CD4-positive, CD25-positive, alpha-beta regulatory T cell (primary cell): ENCODE measurements at places on chromosomes 7 and 10.

DNA sequence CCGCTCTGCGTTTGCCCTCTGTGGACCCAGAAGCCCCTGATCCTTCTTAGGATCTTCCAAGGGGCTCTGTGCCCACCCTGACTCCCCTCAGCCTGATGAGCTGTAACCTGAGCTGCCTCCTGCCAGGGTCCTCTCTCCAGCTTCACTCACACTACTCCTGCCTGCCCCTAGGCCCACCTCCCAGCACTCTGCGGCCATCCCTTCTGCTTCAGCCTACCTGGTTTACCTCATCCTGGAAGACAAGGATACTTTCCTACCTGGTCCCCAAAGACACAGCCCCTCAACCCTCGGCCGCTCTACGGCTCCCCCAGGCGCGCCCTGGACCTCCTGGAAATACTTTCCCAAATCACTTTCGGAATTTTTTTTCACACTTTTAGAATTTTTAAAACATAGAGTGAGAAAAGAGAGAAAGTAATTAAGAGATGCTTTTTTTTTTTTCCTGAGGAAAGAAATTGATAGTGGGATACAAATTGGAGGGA lies 6.4 kb upstream of the ZNF862 start:
- H3K36me3 ChIP-seq = no peaks in the 10 kb centered on the region
- no peaks in the 10 kb centered on the region for H3K27me3 ChIP-seq
- H3K4me3 ChIP-seq = no peak overlapping the region
- no peak for DNase-seq

DNA sequence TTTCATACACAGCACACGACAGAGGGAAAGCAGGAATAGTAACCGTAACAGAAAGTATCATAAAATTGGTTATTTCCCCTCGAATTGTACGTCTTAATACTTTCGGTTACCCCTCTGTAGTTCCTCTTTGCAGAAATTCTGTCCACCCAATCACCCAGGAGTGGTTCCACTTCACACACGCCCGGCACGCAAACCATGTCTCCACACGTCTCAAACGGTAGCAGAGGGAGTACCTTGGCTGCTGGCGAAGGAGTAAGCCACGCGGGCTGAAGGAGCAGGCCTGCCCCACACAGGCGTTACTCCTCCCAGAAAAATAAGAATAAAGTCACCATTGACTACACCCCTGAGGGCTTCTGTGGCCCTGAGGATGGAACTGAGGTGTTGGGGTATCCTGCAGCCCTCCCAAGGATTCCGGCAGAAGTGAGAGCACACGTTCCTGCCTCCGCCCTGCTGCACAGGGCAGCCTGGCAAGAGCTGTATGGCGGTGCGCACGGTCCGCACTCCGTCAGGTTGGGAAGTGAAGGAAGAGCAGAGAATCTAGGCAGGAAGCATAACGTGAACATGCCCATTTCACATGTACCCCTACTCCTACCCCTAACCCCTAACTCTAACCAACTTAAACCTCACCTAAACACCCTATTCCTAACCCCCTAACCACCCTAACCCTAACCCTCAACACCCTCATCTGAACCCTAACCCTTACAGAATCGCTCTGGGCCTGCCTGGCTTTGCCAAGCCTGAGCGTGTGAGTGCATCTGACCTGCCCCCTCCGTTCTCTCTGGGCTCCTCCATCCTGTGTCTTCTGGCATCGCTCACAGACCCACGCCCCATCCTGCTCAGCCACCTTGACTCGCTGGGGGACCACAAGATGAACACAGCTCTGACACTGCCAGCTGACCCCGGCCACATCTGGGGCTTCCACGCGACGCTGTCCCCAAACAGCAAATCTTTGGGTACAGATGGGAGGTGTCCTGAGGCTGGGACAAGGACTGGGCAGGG lies 18.2 kb downstream of the GPR146 start:
- no peak for DNase-seq
- H3K27me3 ChIP-seq = no peaks in the 10 kb centered on the region
- peaks cover 15% of the 10 kb centered on the region for H3K4me1 ChIP-seq
- no peak overlapping the region for H3K4me3 ChIP-seq
- H3K27ac ChIP-seq = no peak overlapping the region
- no peaks in the 10 kb centered on the region for H3K36me3 ChIP-seq

- no peaks in the 10 kb centered on the region for H3K4me1 ChIP-seq
- no peaks in the 10 kb centered on the region for H3K27me3 ChIP-seq
- H3K27ac ChIP-seq = no peak overlapping the region
These were observed 294.4 kb upstream of the DKK1 start for GRCh38 chr10:52019656-52020055.

- H3K4me1 ChIP-seq = peaks cover 8% of the 10 kb centered on the region
- DNase-seq = no peak
- H3K4me3 ChIP-seq = no peak overlapping the region
- H3K27me3 ChIP-seq = no peaks in the 10 kb centered on the region
- no peaks in the 10 kb centered on the region for H3K36me3 ChIP-seq
These were observed 65.4 kb upstream of the MXI1 start for GRCh38 chr10:110141871-110142635.

GRCh38 chr7:129468087-129468486 lies 33.9 kb downstream of the STRIP2 start:
- DNase-seq = no peak
- H3K4me1 ChIP-seq = no peaks in the 10 kb centered on the region
- no peaks in the 10 kb centered on the region for H3K36me3 ChIP-seq
- no peak overlapping the region for H3K27ac ChIP-seq
- H3K27me3 ChIP-seq = no peaks in the 10 kb centered on the region
- no peak overlapping the region for H3K4me3 ChIP-seq
